ENCODE measurements at places on chromosomes 5 and 9. TPM values are rescaled to one million over a fixed set of nuclear protein-coding genes. Genes with fewer than 3 reads are reported as not detected.

Gene ESM1
- total RNA-seq = 338 TPM

Gene KIF4B
- total RNA-seq = not detected

Gene INSYN2B
- 24.0 TPM for total RNA-seq

Gene SPATA31D4
- total RNA-seq = not detected

Gene UBAC1
- 29.9 TPM for total RNA-seq

Gene PCAT7
- total RNA-seq = not detected

Gene CYLC2
- total RNA-seq = not detected

Gene NPR3
- total RNA-seq = 102 TPM

Gene PSAT1
- 31.3 TPM for total RNA-seq

Gene SPATA31A7
- not detected for total RNA-seq

Gene CDC20B
- total RNA-seq = 0.56 TPM

Gene PCDHGA7
- total RNA-seq = 3.7 TPM

Gene IRGM
- total RNA-seq = not detected

Gene IL3
- total RNA-seq = not detected

Gene NTRK2
- 2.3 TPM for total RNA-seq

Gene S1PR3
- total RNA-seq = 26.8 TPM

Gene GFI1B
- total RNA-seq = not detected

Gene GNA14
- total RNA-seq = 4.0 TPM

Gene PALM2AKAP2
- 37.2 TPM for total RNA-seq

Gene PCDHGB6
- total RNA-seq = 2.5 TPM

Gene PITX1
- 0.38 TPM for total RNA-seq

Gene SPINK7
- not detected for total RNA-seq

Gene CARTPT
- not detected for total RNA-seq

Gene CARD6
- 23.7 TPM for total RNA-seq

Gene MARCOL
- not detected for total RNA-seq

Gene ADAMTSL1
- total RNA-seq = 63.1 TPM

Gene PCDHGA9
- 2.1 TPM for total RNA-seq

Gene SHOC1
- under 0.01 TPM for total RNA-seq

Gene ANKRD55
- under 0.01 TPM for total RNA-seq

Gene TMC1
- under 0.01 TPM for total RNA-seq

Gene RASEF
- under 0.01 TPM for total RNA-seq

Gene PCDHGA12
- total RNA-seq = 14.7 TPM

Gene TERT
- not detected for total RNA-seq

Gene HAVCR1
- 0.56 TPM for total RNA-seq

Gene WNT8A
- total RNA-seq = not detected

Gene ZNF883
- total RNA-seq = 6.2 TPM

Gene ERMP1
- 9.4 TPM for total RNA-seq

Gene MEIKIN
- total RNA-seq = not detected

Gene GABRA1
- not detected for total RNA-seq

Gene IL7R
- total RNA-seq = 13.2 TPM

Gene TLR4
- 58.5 TPM for total RNA-seq

Gene SOHLH1
- not detected for total RNA-seq

Gene TIGD6
- total RNA-seq = 6.7 TPM

Gene PRLR
- under 0.01 TPM for total RNA-seq

Gene BARX1
- total RNA-seq = under 0.01 TPM

Gene INSL4
- not detected for total RNA-seq

Gene TEX48
- not detected for total RNA-seq

Gene CDH18
- total RNA-seq = under 0.01 TPM

Gene CDKN2B-AS1
- total RNA-seq = 3.7 TPM

Gene CD72
- 0.19 TPM for total RNA-seq

Gene STXBP1
- total RNA-seq = 19.6 TPM

Gene KLF9
- total RNA-seq = 52.7 TPM

Gene OLFML2A
- 0.56 TPM for total RNA-seq

Gene TAF1L
- not detected for total RNA-seq

Gene GPR150
- 2.5 TPM for total RNA-seq

Gene PDZD2
- total RNA-seq = 0.28 TPM

Gene CCDC180
- total RNA-seq = 0.38 TPM

Gene EPB41L4A
- 1.5 TPM for total RNA-seq

Measured in regular cardiac myocyte (primary cell).